ENCODE measurements at places on chromosomes 11 and 22.

DNA sequence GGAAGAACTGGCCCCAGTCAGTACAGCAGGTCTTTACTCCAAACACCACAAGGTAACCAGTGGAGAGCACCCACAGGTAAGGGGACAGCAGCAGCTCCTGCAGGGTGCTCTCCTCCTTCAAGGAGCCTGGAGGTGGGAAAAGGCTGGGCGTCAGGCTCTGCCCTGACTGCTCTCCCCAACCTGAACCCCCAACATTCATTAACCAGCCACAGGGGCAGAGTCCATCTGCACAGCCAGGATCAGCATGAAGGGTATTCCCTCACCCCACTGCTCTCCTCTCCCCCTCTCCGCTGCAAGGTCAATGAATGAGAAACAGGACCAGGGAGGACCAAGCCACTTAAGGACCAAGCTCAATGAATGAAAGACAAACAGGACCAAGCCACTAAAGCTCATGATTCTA is 3.7 kb downstream of the SLC37A4 start:
- DNase-seq = no peak

GRCh38 chr11:96486890-96487611 is 97.2 kb downstream of the JRKL start:
- peak; percentile 60 for DNase-seq

GRCh38 chr22:20204311-20204710 is 53.5 kb upstream of the CCDC188 start:
- DNase-seq = no peak

GRCh38 chr11:131904756-131905155 is 534.3 kb downstream of the NTM start:
- DNase-seq = peak; percentile 67

DNA sequence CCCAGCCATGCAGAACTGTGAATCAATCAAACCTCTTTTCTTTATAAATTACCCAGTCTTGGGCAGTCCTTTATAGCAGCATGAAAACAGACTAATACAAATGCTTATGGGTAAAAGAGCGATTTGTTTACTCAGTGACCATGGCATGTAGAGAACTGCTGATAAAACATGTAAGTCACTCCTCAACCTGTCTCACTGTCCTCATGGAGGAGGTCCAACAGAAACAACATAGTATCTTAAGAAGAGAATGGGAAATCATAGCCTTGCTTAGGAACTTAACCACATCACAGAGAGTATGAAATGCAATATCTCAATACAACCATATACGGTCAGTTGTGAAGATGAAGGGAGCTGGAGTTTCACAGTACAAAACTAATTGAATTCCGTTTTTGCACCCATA is 1734.0 kb upstream of the RAG2 start:
- no peak for DNase-seq

DNA sequence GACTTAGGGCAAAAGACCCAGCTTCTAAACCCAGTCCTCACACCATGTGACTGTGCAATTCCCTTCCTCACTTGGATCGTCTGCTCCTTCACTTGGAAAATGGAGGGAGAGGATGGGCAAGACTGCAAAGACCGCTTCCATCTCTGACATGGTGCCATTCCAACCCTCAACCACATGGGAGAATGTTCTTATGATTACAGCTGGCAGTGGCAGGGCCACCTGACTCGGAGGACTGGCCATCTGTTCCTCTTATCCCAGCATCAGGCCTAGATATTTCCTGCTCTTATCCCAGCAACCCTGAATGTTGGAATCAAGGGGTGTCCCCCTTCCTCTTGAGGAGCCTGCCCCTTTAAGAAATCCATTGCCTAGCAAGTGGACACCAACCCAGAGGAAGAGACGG is 15.4 kb downstream of the DSCAML1 start:
- no peak for DNase-seq

DNA sequence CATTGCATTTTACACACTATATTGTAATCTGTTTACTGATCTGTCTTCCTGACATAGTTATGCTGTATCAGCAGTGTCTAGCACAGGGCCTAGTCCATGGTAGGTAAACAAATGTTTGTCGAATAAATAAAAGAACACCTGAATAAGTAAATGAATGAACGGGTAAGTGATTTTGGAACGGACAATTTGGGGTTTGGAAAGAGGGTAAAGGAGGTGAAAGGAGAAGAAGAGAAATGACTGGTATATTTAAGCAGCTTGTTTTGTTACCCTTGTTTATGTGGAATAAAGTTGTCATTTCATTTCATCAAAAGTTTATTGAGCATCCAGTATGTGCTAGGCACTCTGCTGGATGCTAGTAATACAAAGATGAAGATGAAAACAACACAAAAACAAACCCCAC is at the start of gene HEPN1:
HEPN1 (plus strand) TSS at position 301 of the 400 bp plus-strand sequence.
- no peak for DNase-seq

DNA sequence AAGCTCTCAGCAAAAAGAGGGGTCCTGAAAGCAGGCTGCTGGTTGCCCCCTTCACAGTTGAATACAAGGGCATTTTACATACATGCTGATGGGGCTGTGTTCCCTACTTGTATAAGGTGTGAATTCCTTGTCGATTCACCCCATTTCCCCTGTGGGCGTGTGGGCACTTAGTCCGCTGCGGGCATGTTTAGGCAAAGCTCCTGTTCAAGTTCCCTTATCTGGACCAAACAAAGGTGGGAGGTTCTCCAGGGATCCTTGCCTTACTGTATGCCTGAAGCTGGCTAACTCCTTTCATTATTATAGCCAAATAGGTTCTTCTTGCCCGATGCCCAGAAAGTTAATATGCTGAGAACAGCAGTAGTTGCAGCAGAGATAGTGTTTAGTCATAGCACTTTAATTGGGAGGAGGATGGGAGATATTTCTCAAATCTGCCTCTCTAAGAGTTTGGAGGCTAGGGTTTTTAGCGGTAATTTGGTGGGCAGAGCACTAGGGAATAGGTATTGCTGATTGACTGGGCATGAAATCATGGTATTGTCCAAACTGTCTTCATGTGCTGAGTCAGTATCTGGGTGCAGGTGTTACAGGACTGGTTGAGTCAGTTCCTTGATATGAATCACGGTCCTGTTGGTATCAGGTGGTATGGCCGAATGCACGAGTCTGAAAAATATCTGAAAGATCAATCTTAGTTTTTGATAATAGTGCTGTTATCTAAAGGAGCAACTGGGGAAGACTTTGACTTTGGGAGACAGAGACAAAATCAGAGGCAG is 32.7 kb downstream of the METTL15 start:
- no peak for DNase-seq

GRCh38 chr11:122720107-122720881 is 64.8 kb downstream of the UBASH3B start:
- no peak for DNase-seq

DNA sequence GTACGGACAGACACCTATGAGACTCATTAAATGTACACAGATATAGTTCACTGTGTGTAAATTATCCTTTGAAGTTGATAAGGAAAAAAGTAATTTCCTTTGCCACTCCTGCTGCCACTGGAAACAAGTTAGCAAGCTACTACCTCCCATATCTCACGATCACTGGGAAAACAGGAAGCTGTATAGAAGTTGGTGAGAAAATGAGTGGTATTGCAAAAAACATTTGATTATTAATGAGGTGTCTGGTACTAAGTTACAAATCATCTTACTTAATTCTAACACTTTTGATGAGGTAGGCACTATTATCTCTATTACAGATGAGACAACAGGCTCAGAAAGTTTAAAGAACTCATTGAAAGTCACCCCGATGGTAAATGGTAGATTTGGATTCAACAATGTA is 68.5 kb downstream of the GAB2 start:
- no peak for DNase-seq

GRCh38 chr11:96169250-96169649 is 173.7 kb downstream of the MAML2 start:
- DNase-seq = no peak

GRCh38 chr11:46176421-46176820 is 55.2 kb upstream of the PHF21A start:
- no peak for DNase-seq

DNA sequence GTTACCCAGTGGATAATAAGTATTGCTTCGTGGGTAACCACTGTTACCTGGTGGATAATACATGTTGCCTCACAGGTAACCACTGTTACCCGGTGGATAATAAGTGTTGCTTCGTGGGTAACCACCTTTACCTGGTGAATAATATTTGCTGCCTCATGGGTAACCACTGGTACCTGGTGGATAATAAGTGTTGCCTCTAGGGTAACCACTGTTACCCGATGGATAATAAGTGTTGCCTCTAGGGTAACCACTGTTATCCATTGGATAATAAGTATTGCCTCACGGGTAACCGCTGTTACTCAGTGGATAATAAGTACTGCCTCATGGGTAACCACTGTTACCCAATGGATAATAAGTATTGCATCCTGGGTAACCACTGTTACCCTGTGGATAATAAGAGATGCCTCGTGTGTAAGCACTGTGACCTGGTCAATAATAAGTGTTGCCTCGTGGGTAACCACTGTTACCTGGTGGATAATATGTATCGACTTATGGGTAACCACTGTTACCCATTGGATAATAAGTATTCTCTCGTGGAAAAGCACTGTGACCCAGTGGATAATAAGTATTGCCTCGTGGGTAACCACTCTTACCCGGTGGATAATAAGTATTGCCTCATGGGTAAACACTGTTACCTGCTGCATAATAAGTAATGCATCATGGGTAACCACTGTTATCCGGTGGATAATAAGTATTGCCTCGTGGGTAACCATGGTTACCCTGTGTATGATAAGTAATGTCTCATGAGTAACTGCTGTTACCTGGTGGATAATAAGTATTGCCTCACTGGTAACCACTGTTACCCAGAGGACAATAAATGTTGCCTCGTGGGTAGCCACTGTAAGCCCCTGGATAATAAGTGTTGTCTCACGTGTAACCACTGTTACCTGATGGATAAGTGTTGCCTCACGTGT is 20.1 kb upstream of the NXPE4 start:
- DNase-seq = no peak

DNA sequence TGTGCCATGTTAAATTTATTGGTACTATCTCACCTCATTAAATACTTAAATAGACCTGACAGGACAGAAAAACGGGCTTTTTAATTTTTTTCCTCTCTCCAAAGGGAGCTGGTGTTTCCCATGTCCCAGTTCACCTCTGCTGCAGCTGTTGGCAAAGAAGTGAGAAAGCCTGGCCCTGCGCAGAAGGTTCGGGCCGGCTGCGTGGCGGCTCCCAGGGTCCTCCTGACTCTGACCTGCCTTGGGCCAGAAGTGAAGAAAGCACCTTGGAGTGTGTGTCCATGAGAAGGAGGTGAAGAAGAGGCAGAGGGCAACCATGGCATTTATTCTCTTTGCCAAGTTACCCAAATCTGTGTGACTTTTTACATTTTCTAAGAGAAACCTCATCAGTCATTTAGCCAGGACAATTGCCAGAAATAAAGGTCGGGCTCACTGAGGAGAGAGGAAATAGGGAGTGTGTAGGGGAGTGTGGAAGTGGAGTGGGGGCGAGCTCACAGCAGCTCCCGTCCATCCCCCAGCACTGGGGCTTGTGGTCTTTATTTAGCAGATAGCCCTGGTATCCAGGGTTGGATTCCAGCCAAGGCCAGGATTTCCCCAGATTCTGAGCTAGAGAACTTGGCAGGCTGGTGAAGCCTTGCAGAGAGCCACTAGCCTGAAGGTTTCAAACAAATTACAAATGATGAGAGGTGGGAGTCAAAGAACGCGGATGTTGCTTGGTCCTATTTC is 102.4 kb upstream of the CADM1 start:
- peak; percentile 61 for DNase-seq

DNA sequence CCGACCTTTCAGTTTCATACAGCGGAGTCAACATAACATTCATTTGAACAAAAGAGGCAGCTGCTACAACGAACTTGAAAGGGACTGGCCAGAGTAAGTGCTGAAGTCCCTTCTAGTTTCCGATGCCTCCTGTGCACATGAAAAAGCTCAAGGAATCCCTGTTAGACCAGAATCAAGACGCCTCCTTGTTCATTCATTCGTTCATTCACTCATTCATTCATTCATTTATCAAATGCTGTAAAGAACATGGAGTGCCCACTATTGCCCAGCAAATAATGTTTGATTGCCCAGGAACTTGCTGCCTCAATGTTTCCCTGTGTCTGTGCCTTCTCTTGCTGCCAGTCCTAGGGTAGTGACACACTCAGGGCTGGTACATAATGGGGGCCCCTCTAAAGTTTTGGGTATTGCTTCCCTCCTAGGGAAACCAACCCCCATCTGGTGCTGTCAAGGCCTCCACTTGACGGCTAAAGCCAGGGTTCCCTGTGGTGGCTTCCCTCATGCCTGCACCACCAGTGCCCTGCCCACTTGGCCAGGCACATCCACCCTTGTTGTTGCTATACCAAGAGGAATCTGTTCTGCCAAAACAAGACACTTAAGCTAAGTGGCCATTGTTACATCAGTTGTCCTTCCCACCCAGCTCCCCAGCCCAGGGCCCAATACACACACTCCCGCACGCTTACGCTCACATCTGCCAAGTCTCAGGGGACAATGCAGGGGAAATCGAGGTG is 3.8 kb downstream of the TMPRSS13 start:
- no peak for DNase-seq

- DNase-seq = peak; percentile 69
Measured at GRCh38 chr11:23311986-23312940, 452.0 kb upstream of the CCDC179 start.

DNA sequence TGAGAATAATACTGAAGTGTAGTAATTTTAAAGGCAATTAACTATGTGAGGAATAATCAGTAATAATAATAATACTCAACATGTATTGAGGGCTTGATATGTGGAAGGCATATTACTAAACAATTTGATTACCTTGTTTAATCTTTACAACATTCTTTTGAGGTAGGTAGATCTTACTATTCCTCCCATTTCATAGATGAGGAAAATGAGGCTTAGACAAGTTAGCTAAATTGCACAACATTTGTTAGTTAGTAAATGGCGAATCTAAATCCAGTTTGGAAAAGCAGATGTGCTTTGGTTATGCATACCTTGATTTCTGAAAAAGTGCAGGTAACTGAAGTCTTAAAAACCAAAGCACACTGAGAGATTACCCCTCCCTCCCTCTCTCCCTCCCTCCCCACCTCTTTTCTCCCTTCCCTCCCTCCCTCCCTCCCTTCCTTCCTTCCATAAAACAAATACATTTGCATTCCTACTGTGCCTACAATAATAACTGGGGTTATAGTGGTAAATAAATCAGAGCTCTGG is 93.1 kb upstream of the MTMR2 start:
- no peak for DNase-seq

DNA sequence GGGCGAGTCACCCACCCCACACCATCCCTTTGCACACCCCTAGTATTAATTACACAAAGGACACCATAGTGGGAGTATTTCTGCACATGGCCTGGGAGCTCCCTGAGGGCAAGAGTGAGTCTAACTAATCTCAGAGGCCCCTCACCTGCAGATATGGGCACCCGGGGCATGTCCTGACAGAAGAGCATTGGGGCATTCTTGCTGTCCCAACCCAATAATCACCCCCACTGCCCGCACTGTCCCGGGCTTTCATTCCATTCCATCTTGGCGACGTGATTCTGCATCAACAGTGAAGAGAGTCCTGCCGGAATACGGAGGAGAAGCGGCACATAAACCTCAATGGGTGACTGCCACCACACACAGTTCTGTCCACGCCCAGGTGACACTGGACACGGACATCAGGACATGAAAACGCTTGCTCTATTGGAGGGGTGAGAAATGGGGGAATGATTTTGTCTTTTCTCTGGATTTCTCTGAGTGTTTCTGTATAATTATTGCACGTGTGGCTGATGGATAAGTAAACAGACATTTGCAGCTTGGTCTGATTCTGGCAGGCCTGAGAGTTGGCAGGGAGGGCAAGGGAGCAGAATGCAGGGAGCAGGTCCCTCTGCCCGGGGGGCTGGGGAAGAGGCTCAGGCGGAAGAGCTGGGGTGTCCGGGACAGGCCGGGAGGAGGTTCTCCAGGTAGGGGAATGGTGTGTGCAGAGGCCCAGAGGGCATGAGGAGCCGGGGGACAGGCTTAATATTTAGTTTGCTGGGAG is 38.2 kb downstream of the SCUBE1 start:
- DNase-seq = no peak

- DNase-seq = peak; percentile 76
Measured at GRCh38 chr11:75311858-75312288, 39.6 kb downstream of the ARRB1 start.

Data from fibroblast of skin of back (primary cell).